ENCODE measurements at places on chromosomes 3 and 15. TPM values are rescaled to one million over a fixed set of nuclear protein-coding genes. Genes with fewer than 3 reads are reported as not detected.

The C2CD4A gene
- total RNA-seq: not detected

The CEMIP gene
- 0.10 TPM for total RNA-seq

The CHRNA5 gene
- 3.9 TPM for total RNA-seq

The NAALADL2 gene
- total RNA-seq: 0.13 TPM

The CLDN18 gene
- not detected for total RNA-seq

The KNG1 gene
- not detected for total RNA-seq

The CRABP1 gene
- total RNA-seq: not detected

The SLC22A13 gene
- not detected for total RNA-seq

The BUB1B gene
- 51.1 TPM for total RNA-seq

The TMEM62 gene
- total RNA-seq: 18.9 TPM

The FLNB gene
- total RNA-seq: 440 TPM

The SLC28A2 gene
- not detected for total RNA-seq

The LRRC31 gene
- total RNA-seq: not detected

All from mammary microvascular endothelial cell (primary cell).